Neural progenitor cell (in vitro differentiated cells): ENCODE measurements at places on chromosomes 5 and 9.
A peak's percentile ranks its signal among the peaks of the same experiment; 100 is the strongest.

DNA sequence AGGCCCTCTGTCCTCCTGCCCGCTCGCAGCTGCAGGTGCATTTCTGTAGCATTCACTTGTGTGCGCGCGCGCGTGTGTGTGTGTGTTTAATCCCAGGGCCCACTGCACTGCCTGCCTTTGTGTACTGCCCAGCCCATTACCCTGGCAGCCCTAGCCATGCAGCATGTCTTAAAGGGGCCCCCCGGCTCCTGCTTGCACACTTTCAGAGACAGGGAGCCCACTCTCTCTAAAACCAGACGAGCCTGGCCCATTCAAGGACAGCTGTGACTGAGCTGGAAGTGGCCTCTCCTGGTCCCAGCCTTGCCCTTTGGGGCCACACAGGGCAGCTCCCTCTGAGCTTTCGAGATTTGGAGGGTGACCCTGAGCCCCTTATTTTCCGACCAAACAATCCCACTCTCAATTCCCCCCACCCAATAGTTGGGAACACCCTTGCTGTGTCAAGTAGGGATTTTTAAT is 98.9 kb downstream of the DAB2IP start:
- H3K36me3 ChIP-seq: no peaks in the 10 kb centered on the region
- DNase-seq: peak; percentile 65
- no peaks in the 10 kb centered on the region for H3K27me3 ChIP-seq
- peak overlapping the region; percentile 53 for H3K27ac ChIP-seq

DNA sequence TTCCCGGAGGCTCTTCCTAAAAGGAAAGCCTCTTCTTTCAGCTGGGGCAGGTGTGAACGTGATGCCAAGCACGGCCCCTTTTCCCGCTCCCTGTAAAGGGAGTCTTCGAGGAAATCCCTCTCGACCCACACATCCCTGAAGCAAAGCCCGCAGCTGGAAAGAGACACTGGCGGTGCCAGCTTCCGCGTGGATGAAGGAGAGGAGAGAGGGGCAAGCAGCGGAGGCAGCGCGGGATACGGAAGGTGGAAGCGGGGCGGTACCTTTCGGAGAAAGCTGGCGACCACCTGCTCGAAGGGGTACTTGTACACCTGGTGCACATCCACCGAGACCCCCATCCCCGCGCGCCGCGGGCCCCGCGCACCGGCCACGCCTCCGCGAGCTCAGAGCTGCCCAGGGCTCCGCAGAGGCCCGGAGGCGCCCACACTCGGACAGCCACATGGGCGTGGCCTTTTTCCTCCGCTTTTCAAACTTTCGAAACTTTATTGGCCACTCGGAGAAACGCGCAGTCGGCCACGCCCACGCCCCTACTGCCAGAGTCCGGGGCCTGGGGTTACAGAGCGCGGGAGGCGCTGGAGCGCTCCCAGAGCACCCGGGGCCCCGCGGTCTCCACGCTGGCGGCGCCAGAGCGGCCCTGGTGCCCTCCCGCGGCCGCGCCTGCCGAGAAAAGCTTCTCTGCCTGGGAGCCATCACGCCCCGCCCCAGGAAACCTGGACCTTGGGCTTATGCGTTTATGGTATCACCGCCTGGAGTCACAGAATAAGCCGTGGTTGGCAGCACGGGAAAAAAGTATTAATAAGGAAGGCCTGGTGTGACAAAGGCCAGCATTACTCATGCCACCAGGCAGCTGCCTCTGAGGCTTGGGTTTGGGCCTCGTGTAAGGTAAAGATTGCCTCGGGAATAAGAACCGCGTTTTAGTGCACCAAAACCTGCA is at the start of gene PRELID2:
Gene PRELID2 (minus strand): TSS at position 426 of the 931 bp plus-strand sequence. CDS start 91 bp downstream, at position 335.
- H3K4me3 ChIP-seq: peak within 1 kb of the TSS; percentile 52
- no peak within 1 kb of the TSS for H3K27ac ChIP-seq
- H3K36me3 ChIP-seq: no peaks in the 10 kb centered on the region
- peaks cover 8% of the 10 kb centered on the region for H3K4me1 ChIP-seq
- H3K27me3 ChIP-seq: peaks cover 21% of the 10 kb centered on the region
- peak; percentile 94 for DNase-seq

- no peak overlapping the region for H3K27ac ChIP-seq
- H3K27me3 ChIP-seq: no peaks in the 10 kb centered on the region
- DNase-seq: no peak
- no peaks in the 10 kb centered on the region for H3K36me3 ChIP-seq
- H3K4me1 ChIP-seq: no peaks in the 10 kb centered on the region
These were observed 604.8 kb downstream of the BNC2 start for GRCh38 chr9:16265688-16266087.

DNA sequence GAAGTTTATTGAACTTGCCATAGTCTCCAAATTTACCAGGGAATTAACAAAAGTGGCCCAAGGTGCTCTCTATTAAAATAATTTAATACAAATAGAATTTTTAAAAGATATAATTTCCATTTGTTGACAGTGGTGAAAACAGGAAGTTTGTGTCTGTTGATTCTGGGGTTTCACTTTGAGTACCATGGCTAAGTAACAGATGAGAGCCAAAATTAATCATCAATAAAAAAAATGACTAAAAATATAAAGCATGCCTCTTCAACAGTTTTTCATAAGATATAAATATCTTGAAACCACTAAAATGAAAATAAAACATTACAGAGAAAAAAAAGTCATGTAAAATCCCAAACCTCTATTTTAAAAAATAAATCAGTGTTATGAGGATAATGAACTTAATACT is 49.8 kb downstream of the SGCD start:
- H3K4me1 ChIP-seq: no peaks in the 10 kb centered on the region
- no peak overlapping the region for H3K27ac ChIP-seq
- H3K36me3 ChIP-seq: no peaks in the 10 kb centered on the region
- DNase-seq: no peak
- no peaks in the 10 kb centered on the region for H3K27me3 ChIP-seq

GRCh38 chr5:621341-621761 is 9.2 kb downstream of the CEP72 start:
- no peak overlapping the region for H3K4me3 ChIP-seq
- H3K36me3 ChIP-seq: no peaks in the 10 kb centered on the region
- no peak overlapping the region for H3K27ac ChIP-seq
- no peaks in the 10 kb centered on the region for H3K4me1 ChIP-seq

- DNase-seq: peak; percentile 95
- H3K27ac ChIP-seq: no peak overlapping the region
- H3K27me3 ChIP-seq: peaks cover 5% of the 10 kb centered on the region
- H3K36me3 ChIP-seq: no peaks in the 10 kb centered on the region
- peak overlapping the region; percentile 68 for H3K4me3 ChIP-seq
These were observed 47.5 kb downstream of the DAB2IP start for GRCh38 chr9:121698627-121699570.

DNA sequence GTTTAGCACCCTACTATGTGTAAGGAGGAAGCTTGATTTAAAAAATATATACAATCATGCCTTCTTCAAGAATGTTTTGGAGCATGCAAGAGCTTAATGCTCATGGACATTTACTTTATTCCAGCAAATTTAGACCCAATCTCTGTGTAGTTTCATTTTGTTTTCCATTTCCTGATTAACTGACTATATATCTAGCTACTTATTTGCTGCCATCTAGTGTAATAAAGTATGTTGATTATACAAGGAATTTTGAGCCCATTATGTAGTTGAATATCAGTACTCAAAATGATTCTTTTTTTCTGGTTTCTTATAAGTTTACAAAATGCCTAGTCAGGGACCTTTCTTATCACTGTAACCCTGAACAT is 100.0 kb upstream of the CCDC152 start:
- DNase-seq: no peak
- H3K27ac ChIP-seq: no peak overlapping the region
- H3K36me3 ChIP-seq: no peaks in the 10 kb centered on the region
- H3K4me1 ChIP-seq: no peaks in the 10 kb centered on the region

DNA sequence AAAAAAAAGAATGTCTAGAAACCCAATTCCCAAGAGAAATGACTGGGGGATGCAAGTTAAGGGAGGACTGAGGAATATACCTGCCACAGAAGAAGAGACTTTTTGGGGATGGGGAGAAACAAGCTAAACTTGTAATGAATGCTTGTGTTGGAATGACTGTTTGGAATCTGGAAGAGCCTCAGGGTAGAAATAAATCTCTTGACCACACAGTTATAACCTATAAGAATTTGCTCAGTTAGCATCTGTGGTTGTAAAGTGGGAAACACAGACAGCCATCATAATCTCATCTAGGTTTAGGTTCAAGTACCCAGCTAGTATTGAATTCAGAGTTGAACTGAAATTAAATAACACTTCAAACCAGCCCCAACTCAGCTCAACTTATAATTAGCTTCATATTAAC is 678.3 kb upstream of the CHD1 start:
- DNase-seq: no peak
- H3K36me3 ChIP-seq: no peaks in the 10 kb centered on the region
- H3K27me3 ChIP-seq: no peaks in the 10 kb centered on the region
- no peak overlapping the region for H3K4me3 ChIP-seq

DNA sequence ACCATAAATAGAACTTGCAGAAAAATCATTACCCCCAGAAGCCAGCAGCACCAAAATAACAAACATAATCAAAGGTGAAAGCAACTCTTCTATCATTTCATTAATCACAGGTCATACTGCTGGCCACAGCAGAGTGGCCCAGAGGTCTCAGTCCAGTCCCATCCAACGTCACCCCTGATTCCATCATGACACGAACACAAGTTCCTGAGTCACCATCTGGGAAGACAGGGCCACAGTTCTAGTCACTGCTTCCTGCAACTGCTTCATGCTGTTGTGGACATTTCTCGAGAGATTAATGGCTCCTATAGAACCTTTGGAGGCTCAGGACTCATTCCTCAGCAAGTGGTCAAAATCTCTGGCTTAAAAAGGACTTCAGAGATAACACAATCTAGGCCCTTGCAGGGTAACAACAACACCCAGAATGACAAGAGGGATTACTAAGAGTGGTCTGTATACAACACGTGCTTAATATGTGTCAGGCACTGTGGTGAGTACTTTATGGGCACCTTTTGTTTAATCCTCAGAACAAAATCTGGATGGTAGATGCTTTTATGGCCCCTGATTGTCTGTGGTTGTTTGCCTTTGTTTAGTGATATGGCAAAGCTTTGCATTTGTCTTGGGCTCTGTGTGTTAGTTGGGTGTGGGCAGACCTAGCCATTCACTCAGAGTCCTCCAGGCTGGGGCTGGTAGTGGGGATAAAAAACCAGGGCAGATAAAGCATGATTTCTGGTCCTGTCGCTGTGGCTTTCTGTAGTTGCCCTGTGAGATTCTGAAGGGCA is 184.3 kb downstream of the DAB2IP start:
- no peaks in the 10 kb centered on the region for H3K27me3 ChIP-seq
- H3K36me3 ChIP-seq: no peaks in the 10 kb centered on the region
- H3K27ac ChIP-seq: no peak overlapping the region
- H3K4me3 ChIP-seq: no peak overlapping the region

- no peak overlapping the region for H3K27ac ChIP-seq
- no peak for DNase-seq
- peaks cover 19% of the 10 kb centered on the region for H3K36me3 ChIP-seq
- H3K27me3 ChIP-seq: no peaks in the 10 kb centered on the region
- H3K4me3 ChIP-seq: no peak overlapping the region
These were observed 18.1 kb downstream of the VCP start for GRCh38 chr9:35054185-35054835.

DNA sequence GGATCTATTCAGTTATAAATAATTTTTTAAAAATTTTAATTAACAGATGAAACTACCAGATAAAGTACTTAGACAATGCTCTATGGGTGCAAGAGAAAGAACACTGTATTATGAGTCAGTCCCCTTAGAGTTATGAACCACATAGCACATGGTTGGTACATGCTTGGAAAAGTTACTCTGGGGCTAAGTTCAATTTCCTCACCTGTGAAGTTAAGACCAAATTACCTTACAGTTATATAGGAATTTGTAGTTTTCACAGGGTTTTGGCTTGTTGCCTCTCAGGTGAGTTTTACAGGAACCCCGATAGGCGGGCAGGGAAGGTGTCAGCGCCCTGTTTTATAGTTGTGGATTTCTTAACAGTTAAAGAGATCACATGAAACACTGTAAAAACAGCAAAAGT is 1.2 kb downstream of the PANK3 start:
- H3K4me1 ChIP-seq: peaks cover 23% of the 10 kb centered on the region
- peaks cover 5% of the 10 kb centered on the region for H3K36me3 ChIP-seq
- H3K27ac ChIP-seq: no peak overlapping the region
- peak overlapping the region; percentile 97 for H3K4me3 ChIP-seq

GRCh38 chr5:145324101-145324500 is 511.0 kb downstream of the PRELID2 start:
- H3K4me3 ChIP-seq: no peak overlapping the region
- no peaks in the 10 kb centered on the region for H3K36me3 ChIP-seq
- no peak overlapping the region for H3K27ac ChIP-seq
- H3K27me3 ChIP-seq: no peaks in the 10 kb centered on the region
- no peak for DNase-seq

DNA sequence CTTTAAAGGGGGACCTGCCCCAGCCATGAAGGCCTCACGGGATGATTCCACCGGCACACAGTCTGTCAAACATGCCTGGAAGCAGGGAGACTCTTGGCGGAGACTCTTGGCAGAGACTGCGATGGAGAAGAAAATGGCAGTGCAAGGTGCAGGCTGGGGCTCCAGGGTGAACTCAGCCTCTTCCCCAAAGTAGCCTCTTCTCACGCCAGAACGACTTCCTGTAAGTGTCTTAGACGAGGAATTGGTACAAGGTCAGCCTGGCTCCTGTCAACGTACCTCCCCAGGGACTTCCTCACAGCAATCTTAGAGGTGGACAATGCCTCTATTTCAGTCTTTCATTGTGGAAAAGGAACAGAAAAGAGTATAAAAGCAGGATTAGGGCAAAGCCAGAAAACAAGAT is 109.3 kb downstream of the UGCG start:
- peak; percentile 44 for DNase-seq
- no peaks in the 10 kb centered on the region for H3K27me3 ChIP-seq
- H3K27ac ChIP-seq: peak overlapping the region; percentile 12

DNA sequence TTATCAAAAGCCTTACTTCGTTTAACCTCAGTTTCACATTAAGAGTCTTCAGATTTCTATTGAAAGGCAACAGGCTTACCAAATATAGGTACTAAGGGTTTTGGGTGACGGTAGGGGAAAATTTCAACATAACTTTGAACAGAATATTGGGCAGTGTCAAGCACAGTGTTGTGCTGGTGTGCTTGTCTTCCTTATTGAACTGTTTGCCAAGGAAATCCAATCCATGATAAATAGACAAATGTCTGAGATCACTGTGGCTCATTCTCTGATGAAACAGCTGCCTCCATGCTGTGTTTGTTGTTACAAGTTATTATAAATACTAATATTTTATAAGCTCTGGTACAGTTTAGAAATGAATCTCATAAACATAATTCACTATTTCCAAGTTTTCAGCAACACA is 730.1 kb downstream of the NR2F1-AS1 start:
- H3K36me3 ChIP-seq: no peaks in the 10 kb centered on the region
- DNase-seq: no peak
- H3K27me3 ChIP-seq: no peaks in the 10 kb centered on the region
- H3K27ac ChIP-seq: no peak overlapping the region

DNA sequence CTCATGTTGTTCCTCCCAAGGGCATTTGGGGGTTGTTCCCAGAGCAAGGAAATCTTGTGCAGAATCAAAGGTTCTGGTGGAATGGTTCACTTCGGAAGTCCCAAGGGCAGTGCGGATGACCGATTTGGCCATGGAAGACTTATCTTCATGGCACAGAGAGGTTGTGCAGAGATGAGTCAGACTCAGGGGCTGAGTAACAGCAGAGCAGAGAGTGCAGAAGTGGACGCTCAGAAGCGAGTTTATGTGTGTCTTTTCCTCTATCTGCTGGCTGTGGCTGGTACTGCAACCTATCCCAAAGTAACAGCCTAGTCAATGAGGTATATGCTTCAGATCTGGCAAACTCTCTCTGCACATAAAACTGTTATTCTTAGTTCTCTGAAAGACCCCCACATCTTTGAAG is 118.1 kb downstream of the DPYSL3 start:
- H3K27ac ChIP-seq: peak overlapping the region; percentile 32
- H3K36me3 ChIP-seq: peaks cover 17% of the 10 kb centered on the region
- DNase-seq: peak; percentile 57
- no peak overlapping the region for H3K4me3 ChIP-seq
- no peaks in the 10 kb centered on the region for H3K27me3 ChIP-seq

- no peaks in the 10 kb centered on the region for H3K4me1 ChIP-seq
- no peak overlapping the region for H3K4me3 ChIP-seq
- H3K36me3 ChIP-seq: no peaks in the 10 kb centered on the region
- no peak overlapping the region for H3K27ac ChIP-seq
These were observed 76.3 kb downstream of the CACNA1B start for GRCh38 chr9:137953683-137954438.
